ENCODE measurements at places on chromosomes 7 and 10. TPM values are rescaled to one million over a fixed set of nuclear protein-coding genes. Genes with fewer than 3 reads are reported as not detected.

The SPDYE6 gene
- total RNA-seq: not detected

GRCh38 chr10:26503911-26504310 is 65.8 kb downstream of the APBB1IP start:
- no peak for DNase-seq

DNA sequence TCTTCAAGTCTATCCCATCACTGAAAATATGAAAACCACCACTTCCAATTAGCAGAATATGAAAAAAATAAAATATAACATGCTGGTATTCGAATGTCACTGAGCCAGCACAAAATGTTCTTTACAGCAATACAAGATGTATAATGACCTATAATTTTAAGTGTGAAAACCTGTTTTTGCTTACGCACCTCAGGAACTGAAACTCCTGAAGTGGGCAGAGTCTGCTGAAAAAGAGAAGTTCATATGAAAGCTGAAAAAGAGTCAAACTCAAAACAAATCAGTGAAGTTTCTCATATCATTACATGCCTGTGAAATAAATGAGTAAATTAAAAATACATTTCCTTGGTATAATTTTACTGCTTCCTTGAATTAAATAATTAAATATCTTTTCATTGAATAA is 272.5 kb downstream of the DGKB start:
- DNase-seq: no peak

The TMEM130 gene
- total RNA-seq: 26.2 TPM

The GCK gene
- total RNA-seq: 1.6 TPM

DNA sequence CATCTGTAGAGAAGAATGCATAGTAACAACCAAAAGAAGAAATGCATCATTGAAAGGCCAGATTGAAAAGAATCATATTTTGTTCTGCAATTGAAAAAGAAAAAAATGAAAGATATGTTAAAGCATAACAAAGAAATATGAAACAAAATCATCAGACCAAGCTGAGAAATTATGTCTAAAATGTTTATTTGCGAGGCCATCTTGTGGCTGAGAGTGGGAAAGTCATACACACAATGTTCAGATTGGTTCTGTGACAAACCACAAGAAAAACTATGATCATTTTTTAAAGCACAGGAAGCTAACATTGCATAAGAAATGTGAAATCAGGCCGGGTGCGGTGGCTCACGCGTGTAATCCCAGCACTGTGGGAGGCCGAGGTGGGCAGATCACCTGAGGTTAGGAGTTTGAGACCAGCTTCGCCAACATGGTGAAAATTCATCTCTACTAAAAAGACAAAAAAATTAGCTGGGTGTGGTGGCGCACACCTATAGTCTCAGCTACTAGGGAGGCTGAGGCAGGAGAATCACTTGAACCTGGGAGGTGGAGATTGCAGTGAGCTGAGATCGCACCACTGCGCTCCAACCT is 36.6 kb downstream of the ABCB5 start:
- DNase-seq: no peak

GRCh38 chr10:91146146-91146545 is 74.3 kb upstream of the PCGF5 start:
- DNase-seq: no peak

GRCh38 chr7:31788445-31788844 is 101.4 kb downstream of the PPP1R17 start:
- DNase-seq: no peak
